Dermis blood vessel endothelial cell (primary cell): ENCODE measurements at places on chromosomes 6 and 20. TPM values are rescaled to one million over a fixed set of nuclear protein-coding genes. Genes with fewer than 3 reads are reported as not detected.

Gene MAS1
- total RNA-seq = not detected in 2 replicates

DNA sequence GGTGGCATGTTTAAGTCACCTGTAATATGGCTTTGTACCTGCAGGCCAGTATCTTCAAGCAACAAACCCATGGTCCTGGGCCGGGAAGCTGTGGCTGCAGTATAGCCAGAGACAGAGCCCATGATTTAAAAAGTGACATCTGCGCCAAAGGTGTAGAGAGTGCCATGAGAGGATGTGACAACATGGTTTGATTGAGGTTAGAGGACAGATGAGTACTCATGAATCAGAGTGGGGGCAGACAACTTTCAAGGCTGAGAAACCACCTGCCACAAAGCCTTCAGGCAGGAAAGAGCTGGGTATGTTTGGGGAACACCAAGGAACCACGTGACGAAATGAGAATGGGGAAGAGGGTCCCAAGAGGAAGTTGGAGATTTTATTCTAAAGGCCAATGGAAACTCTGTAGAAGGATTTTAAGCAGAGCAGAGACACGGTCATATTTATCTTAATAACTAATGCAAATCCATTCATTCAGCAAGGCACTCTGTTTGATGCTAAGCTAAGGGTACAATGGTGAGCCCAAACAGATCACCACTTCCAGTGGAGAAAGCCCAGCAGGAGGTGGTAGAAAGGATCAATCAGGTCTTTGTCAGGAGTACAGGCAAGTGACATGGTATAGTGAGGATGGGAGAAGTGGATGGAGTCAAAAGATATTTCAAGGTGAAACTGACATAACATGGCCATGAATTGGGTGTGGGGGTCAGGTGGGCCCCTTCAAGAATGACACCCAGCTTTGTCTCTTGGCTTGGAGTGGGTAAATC is 3.4 kb upstream of the MICAL1 start:
- DNase-seq = no peak

DNA sequence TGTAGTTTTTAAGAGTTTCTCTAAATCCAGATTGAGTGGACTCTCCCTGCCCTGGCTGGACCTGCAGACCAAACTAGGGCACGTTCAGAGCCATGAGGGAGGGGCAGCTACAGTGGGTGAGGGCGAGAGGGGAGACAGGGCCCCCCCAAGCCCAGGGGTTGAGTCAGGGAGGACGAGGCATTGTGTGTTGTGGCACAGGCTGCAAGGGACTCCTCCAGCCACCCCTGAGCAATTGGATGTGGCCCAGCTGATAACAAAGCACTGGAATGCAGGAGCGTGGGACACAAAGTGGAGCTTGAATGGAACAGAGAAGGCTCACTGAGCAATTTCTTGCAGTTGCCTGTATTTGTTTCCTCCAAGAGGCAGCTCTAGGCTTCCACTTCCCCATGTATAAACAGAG is 43.5 kb upstream of the MYL9 start:
- no peak for DNase-seq

DNA sequence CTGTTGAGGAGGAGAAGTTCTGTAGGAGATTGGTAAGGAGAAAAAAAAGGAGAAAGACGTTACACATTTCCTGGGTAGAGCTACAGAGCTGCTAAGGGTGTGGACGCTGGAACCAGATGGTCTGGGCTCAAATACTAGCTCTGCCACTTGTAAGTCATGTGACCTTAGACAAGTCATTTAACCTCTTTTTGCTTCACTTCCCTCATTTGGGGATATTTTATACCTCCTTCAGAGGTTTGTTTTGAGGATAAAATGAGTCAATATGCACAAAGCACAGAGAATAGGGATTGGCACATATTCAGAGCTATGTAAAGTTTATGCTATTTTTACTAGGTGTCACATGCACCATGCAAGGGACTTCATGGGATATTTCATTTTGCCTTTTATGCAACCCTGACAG is 708.8 kb downstream of the DHX35 start:
- no peak for DNase-seq

DNA sequence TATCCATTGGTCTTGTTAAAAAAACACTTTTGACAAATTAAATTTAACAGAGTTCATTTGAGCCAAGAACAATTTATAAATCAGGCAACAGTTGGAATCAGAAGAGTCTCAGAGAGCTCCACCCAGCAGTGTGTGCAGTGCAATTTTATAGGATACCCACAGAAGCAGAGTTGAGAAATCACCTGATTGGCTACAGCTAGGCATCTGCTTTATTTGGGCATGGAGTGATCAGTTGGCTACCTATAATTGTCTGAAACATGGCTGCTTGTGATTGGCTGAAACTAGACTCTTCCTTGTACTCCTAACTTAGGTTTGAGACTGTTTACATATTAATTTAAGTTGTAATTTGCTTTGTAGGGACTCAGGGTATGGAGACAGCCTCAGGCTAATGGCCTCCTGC is 12.0 kb downstream of the PGK2 start:
- no peak for DNase-seq
